ENCODE measurements at places on chromosomes 16 and 17.
A peak's percentile ranks its signal among the peaks of the same experiment; 100 is the strongest.

DNA sequence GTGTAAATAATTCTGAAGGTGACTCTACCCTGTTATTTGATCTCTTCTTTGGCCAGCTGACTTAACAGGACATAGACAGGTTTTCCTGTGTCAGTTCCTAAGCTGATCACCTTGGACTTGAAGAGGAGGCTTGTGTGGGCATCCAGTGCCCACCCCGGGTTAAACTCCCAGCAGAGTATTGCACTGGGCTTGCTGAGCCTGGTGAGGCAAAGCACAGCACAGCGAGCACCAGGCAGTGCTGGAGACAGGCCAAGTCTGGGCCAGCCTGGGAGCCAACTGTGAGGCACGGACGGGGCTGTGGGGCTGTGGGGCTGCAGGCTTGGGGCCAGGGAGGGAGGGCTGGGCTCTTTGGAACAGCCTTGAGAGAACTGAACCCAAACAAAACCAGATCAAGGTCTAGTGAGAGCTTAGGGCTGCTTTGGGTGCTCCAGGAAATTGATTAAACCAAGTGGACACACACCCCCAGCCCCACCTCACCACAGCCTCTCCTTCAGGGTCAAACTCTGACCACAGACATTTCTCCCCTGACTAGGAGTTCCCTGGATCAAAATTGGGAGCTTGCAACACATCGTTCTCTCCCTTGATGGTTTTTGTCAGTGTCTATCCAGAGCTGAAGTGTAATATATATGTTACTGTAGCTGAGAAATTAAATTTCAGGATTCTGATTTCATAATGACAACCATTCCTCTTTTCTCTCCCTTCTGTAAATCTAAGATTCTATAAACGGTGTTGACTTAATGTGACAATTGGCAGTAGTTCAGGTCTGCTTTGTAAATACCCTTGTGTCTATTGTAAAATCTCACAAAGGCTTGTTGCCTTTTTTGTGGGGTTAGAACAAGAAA is 5.1 kb downstream of the STH start:
- DNase-seq: no peak

- no peak for DNase-seq
Measured at GRCh38 chr16:84378567-84378966, 10.2 kb downstream of the ATP2C2 start.

- peak; percentile 86 for DNase-seq
Measured at GRCh38 chr16:31105677-31106213, 2.4 kb upstream of the BCKDK start.

GRCh38 chr17:80790981-80791742 is 200.5 kb upstream of the CHMP6 start:
- no peak for DNase-seq

DNA sequence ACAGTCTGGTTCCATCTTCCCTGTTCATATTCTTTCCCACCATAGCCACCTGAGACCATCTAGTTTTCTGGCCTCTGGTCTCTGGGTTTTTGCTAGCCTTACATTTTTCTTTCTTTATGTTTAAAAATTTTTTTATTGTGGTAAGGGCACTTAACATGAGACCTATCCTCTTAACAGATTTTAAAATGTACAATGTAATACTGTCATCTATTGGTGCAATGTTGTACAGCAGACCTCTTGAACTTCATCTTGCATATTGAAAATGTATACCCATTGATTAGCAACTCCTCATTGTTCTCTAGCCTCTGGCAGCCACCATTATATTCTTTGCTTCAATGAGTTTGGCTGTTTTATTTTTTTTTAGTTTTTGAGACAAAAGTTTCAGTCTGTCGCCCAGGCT is 39.2 kb downstream of the ITGAM start:
- no peak for DNase-seq

- DNase-seq: no peak
Measured at GRCh38 chr16:86457501-86458148, 52.7 kb upstream of the FOXF1 start.

DNA sequence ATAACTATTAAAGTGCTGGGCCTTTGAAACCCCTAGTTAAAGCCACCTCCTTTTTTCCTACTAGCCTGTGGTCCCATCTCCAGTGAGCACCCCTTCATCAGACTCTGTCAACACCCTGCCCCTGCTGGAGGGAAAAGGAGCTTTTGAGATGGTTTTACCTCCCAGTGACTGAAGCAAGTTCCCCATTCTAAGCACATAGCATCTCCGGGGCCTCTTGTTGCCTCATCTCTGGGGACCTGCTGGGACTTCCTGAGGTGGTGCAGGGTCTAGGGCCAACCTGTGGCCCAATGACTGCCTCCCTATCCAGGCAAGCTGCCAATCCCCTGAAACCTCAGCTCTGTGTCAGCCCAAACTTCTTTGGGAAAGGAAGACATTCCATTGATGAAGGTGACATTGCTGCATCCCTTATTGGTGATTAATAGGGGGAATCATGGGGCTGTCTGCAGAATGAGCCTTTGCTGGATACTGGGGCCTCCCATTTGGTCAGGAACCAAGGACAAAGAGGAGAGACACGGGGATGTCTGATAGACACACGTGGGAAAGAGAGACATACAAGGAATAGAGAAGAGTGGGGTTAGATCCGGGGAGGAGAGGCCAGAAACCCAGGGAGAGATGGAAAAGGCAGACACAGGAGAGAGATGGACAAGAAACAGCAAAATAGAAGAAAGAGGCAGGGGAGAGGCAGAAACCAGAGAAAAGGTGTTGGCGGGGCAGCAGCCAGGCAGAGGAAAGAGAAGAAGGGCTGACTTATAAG is 2.4 kb downstream of the C1QL1 start:
- no peak for DNase-seq

DNA sequence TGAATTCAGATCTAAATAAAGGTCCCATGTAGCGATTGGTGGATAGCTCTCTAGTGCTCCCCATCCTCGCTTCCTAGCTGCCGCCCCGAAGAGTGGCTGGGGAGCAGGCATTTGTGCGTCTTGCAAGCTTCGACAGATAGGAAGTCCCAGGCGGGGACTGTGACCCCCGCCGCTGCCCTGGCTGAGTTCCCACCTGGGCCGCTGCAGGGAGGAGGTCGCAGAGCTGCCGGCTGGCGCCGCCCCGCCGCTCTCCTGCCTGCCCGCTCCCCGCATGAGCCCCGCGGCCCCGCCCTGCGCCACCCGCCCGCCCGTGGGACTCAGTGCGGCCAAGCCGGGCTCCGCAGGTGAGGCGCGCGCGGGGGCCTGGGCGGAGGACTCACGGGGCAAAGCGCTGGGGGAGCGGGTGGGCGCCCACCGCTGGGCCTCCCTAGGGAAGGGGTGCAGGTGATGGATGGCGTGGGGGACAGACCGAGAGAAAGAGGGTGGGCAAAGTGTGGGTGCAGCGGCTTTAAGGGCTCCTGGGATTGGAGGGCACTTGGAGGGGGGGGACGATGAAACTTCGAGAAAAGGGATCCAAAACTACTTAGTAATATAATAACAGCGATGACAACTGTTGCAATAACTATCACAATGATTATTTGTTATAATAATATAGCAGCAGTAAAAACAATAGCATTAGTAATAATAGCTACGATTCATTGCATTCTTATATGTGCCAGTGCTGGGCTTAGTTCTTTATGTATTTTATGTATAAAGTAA is at the start of gene OTOA:
TSS of gene OTOA (plus strand) at position 80 of the 759 bp plus-strand sequence. CDS start 14,547 bp downstream, outside the sequence.
- peak; percentile 33 for DNase-seq

GRCh38 chr17:70503449-70503848 is 334.1 kb downstream of the KCNJ2 start:
- no peak for DNase-seq

DNA sequence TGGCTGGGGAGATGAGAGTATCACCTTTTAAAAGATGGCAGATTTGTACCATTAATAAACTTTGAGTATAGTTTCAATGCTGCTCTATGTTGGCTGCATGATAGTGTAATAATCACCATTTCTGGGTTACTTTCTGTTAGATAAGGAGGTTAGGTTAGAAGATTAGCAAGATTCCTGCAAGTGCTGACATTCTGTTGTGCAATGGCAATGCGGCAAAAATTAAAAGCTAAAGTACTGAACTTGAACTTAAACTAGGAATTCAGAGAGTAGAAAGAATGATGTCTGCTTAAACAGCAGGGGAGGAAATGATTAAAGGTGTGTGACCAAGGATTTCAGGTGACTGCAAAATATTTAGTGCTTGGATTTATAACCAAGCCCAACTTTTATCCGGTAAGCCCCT is 399.8 kb upstream of the MON1B start:
- no peak for DNase-seq

DNA sequence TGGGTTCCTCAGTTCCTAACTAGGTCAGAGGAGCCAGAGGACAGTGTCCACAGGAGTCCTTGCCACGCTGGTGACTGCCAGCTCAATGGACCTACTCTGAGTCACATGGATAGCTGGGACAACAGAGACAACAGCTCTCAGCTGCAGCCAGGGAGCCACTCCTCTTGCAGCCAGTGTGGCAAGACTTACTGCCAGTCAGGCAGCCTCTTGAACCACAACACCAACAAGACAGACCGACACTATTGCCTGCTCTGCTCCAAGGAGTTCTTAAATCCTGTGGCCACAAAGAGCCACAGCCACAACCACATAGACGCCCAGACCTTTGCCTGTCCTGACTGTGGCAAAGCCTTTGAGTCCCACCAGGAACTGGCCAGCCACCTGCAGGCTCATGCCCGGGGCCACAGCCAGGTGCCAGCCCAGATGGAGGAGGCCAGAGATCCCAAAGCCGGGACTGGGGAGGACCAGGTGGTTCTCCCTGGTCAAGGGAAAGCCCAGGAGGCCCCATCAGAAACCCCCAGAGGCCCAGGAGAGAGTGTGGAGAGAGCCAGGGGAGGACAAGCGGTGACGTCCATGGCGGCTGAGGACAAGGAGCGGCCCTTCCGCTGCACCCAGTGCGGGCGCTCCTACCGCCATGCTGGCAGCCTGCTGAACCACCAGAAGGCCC is 6.7 kb downstream of the ZNF646 start:
- DNase-seq: no peak
